Astrocyte (in vitro differentiated cells and primary cell): ENCODE measurements at places on chromosomes 3 and 15. TPM values are rescaled to one million over a fixed set of nuclear protein-coding genes. Genes with fewer than 3 reads are reported as not detected.

CD276 gene
- total RNA-seq, result 220 and 225 TPM in 2 replicates

GP5 gene
- 0.10 TPM in 1 of 2 replicates, not detected in the other for total RNA-seq

ZNF710 gene
- 26.9 and 27.2 TPM in 2 replicates for total RNA-seq

DAPK2 gene
- total RNA-seq, result 0.52 and 0.60 TPM in 2 replicates

GRCh38 chr15:81295486-81296121, 28.3 kb downstream of the STARD5 start:
- H3K27me3 ChIP-seq, result peaks cover 25% of the 10 kb centered on the region
- DNase-seq, result no peak
- peaks cover 5% of the 10 kb centered on the region for H3K4me1 ChIP-seq
- H3K36me3 ChIP-seq, result no peaks in the 10 kb centered on the region
- no peak overlapping the region for H3K4me3 ChIP-seq

DNA sequence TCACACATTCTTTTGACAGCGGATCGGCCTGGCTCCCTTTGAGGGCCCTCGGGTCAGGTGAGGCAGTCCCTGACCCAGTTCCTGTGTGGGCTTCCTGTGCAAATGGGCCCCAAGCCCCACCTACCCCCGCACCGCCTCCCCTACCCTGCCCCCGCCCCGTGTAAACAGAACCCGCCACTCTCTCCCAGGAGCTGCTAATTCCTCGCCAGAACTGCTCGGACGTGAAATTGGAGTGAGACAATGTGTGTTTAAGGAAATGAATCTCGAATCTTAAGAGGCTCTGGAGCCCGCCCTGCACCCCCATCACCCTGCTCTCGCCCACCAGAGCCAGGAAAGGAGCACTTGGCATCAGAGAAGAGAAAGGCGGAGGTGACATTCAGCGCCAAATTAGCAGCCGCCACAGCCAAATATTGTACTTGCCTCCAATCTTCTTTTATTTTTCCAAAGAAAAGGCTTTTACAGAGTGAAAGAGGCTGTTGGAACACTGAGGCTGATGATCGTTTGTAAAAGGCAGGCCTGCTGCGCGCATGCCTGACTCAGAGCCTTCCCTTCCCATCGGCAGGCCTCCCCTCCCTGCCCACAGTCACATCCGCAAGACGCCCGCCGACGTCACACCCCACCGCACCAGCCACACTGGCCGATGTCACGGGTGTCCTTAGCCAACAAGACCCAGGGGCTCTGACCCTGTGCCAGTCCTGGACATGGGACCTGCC, 53.1 kb downstream of the CACNA2D2 start:
- no peaks in the 10 kb centered on the region for H3K36me3 ChIP-seq
- peak overlapping the region; percentile 11 for H3K4me3 ChIP-seq
- H3K4me1 ChIP-seq, result no peaks in the 10 kb centered on the region
- H3K27ac ChIP-seq, result no peak overlapping the region
- DNase-seq, result peak; percentile 71
- H3K27me3 ChIP-seq, result peaks cover 2% of the 10 kb centered on the region

GRCh38 chr3:36295296-36295695, 85.0 kb upstream of the STAC start:
- H3K36me3 ChIP-seq, result no peaks in the 10 kb centered on the region
- H3K27me3 ChIP-seq, result no peaks in the 10 kb centered on the region
- DNase-seq, result peak; percentile 45
- no peak overlapping the region for H3K4me3 ChIP-seq
- H3K4me1 ChIP-seq, result no peaks in the 10 kb centered on the region
- H3K27ac ChIP-seq, result no peak overlapping the region

GRCh38 chr15:69035205-69035917, 20.9 kb downstream of the NOX5 start:
- DNase-seq, result no peak
- H3K27ac ChIP-seq, result no peak overlapping the region
- no peaks in the 10 kb centered on the region for H3K36me3 ChIP-seq
- H3K4me3 ChIP-seq, result no peak overlapping the region
- H3K4me1 ChIP-seq, result peaks cover 15% of the 10 kb centered on the region

DNA sequence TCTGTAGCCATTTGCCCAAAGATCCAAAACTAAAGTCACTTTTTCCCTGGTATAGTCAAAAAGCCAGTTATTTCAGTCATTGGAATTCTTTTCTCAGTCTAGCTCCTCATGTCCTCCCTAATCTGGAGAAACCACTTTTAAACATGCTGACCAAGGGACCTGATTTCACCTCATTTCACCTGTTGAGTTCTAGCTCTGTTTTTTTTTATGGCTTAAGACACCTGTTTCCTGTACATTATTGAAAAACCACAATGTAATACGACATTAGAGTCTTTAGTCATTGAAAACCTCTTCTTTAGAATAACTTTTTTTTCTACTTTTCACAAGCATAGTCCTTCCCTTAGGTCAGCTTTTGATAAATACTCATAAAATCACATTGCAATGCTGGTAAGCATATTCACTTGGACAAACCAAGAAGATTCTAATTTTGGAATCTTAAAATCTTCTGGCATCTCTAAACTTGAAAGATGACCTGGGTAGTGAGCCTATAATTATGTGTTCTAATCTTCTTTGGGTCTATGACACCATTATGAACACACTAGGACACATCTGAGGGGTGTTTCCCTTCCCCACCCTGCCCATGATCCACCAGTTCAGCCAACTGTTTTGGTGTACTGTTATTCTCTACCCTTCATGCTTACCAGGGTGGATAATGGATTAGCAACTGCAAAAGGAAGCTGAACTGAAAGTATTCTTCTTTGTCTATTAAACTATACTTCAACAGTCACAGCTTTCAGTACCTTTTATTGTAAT, 103.5 kb upstream of the FXR1 start:
- H3K27ac ChIP-seq, result no peak overlapping the region
- no peak overlapping the region for H3K4me3 ChIP-seq
- no peaks in the 10 kb centered on the region for H3K4me1 ChIP-seq

DNA sequence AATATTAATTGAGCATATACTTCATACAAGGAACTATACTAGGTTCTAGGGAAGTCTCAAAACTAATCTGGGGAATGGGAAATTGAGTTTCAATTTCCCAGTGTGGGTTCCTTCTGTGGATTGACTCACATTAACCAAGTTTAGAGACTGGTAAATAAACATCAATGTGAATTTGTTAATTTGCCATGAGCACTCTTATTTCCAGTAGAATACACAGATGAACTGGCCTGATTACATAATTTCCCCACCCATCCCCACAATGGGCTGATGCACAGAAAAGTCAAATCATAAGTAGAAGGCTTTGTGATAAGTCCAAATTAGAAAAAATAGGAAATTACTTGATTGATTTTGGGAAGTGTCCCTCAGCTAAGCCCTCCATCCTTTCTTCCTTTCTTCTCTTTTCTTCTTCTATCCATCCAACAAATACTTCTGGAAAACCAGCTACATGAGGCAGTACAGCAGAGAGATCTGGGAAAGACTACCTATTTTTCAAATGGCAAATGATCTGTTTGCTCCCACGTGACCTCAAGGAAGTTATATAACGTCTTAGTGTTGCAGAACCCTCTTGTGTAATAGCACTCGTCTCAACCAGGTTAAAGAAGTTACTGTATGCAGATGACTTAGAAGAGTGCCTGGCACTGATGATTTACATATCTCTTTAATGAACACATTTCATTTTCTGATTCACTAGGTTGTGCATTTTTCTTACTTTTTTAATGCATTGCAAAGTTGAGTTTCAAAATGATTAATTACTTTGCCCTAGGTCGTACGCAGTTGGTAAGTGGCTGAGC, 312.3 kb downstream of the SV2B start:
- no peak overlapping the region for H3K27ac ChIP-seq
- no peaks in the 10 kb centered on the region for H3K36me3 ChIP-seq
- H3K4me3 ChIP-seq, result no peak overlapping the region
- DNase-seq, result peak; percentile 48

DNA sequence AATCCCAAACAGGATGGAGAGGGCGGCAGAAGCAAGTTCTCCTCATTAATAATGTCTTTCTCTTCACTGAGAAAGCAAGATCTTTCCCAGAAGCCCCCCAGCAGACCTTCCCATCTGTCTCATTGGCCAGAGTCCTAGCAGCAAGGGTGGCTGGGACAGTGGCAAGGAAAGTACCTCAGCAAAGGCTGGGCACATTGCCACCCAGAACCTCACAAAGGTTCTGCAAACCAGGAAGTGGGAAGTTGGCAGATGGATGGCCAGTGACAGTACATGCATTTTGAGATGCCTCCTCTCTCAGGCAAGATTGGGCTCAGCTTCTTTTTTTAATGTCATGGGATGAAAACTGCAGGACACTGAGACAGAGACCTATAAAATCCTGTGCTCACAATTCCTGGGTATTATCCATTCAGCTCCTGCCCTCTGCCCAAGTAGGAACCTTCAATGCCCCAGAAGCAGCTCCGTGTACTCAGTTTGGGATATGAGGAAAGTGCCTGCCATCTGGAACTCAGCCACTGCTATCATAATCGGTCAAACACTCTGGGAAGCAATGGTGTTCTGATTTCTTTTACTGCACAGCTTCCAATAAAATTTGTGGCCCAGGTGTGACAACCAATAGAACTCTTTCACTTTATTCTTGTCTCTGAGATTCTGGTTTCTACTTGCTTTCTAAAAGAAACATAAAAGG, 25.5 kb downstream of the DPH3 start:
- H3K27ac ChIP-seq, result no peak overlapping the region
- no peaks in the 10 kb centered on the region for H3K27me3 ChIP-seq
- no peak overlapping the region for H3K4me3 ChIP-seq
- H3K36me3 ChIP-seq, result no peaks in the 10 kb centered on the region
- no peak for DNase-seq

DNA sequence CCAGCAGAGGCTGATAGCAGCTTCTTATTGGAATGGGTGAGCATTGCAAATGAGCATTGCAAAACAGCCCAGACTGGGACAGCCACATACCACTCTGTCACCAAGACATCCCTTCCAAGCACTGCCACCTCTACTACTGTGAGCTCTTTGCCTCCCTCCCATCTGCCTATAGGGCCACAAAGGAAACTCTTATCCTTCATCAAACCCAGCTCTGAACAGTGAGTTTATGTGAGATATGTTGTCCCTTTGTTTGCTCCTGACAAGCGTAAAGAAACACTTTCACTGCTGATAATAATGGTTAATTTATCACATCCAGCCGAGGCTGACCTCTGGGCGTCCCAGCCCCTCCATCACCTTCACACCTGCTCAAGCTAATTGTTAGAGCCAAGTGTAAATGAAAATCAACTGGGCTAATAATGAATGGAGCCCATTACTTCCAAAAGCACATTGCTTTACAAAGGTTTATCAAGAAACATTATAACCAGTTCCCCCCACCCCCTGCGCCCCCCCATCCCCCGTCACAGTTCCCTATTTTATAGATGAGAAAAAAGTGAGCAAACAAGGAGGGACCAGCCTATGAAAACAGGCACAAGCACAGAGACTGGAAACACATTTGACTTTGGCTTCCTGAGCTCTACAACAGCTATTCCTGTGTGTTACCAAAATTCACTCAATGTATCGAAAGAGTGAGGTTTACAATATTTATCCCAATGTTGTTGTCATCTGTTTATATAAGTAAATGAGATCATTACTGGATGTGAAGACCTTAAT, 146.3 kb downstream of the ANXA2 start:
- H3K27me3 ChIP-seq, result no peaks in the 10 kb centered on the region
- no peak overlapping the region for H3K27ac ChIP-seq
- no peak overlapping the region for H3K4me3 ChIP-seq
- no peak for DNase-seq
- no peaks in the 10 kb centered on the region for H3K4me1 ChIP-seq

- no peaks in the 10 kb centered on the region for H3K36me3 ChIP-seq
- H3K4me3 ChIP-seq, result no peak overlapping the region
- DNase-seq, result no peak
- H3K27ac ChIP-seq, result no peak overlapping the region
- no peaks in the 10 kb centered on the region for H3K4me1 ChIP-seq
- peaks cover 5% of the 10 kb centered on the region for H3K27me3 ChIP-seq
Observed at GRCh38 chr3:56118968-56119367, 349.3 kb downstream of the ERC2 start.

DNA sequence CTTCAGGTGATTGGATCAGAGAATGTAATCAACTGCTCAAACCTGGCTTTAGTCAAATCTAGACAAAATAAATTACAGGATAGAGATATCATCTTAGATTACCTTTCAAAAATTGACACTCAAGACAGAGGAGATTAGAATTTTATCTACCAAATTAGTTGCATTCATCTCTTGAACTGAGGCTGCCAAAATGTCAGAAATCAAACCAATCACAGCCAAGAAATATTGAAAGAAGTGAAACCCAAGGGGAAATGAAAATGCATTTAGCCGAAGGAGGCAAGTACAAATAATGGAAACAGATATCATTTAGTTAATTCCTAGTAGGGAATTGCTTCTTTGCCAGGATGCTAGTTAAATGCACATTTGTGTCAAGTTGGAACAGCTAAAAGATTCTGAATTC, 261.1 kb upstream of the PDZRN3 start:
- H3K4me3 ChIP-seq, result no peak overlapping the region
- DNase-seq, result no peak
- H3K36me3 ChIP-seq, result no peaks in the 10 kb centered on the region
- H3K4me1 ChIP-seq, result no peaks in the 10 kb centered on the region
- no peak overlapping the region for H3K27ac ChIP-seq

GRCh38 chr3:23806534-23807423, 1.0 kb downstream of the UBE2E1 start:
- no peaks in the 10 kb centered on the region for H3K27me3 ChIP-seq
- H3K4me1 ChIP-seq, result peaks cover 13% of the 10 kb centered on the region
- no peaks in the 10 kb centered on the region for H3K36me3 ChIP-seq

DNA sequence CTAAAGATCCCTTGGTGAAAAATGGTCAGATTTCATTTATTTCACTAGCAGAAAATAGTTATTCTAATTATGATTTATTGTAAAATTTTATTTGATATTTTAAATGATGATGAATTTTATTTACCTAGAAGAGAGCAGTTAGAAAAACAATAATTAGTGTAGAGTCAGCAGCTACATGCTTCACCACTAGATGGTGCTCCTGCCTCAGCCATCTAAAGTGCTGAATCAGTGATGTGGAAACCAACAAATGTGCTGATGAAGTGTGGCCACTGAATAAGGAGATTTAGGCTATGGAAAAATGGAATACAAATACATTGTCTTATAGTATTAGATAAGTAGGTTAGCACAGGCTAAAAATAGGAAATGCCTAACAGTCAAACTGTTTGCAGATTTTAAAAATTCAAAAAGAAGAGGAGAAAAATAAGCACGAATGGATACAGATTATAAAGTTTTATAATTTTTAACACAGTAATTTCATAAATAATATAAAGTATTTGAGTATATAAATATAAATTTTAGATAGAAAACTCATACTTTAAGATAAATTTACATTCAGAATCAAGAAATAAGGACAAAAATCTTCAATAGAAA, 109.8 kb downstream of the PPP2R3A start:
- no peaks in the 10 kb centered on the region for H3K27me3 ChIP-seq
- H3K4me1 ChIP-seq, result peaks cover 16% of the 10 kb centered on the region
- no peak overlapping the region for H3K27ac ChIP-seq
- peak; percentile 48 for DNase-seq

- H3K27me3 ChIP-seq, result no peaks in the 10 kb centered on the region
- H3K27ac ChIP-seq, result peak overlapping the region; percentile 98
- H3K4me3 ChIP-seq, result no peak overlapping the region
- H3K4me1 ChIP-seq, result peaks cover 83% of the 10 kb centered on the region
- DNase-seq, result peak; percentile 98
- H3K36me3 ChIP-seq, result no peaks in the 10 kb centered on the region
Observed at GRCh38 chr3:15635121-15635661, 33.6 kb downstream of the BTD start.
